ENCODE measurements at places on chromosomes 13 and 19.
A peak's percentile ranks its signal among the peaks of the same experiment; 100 is the strongest.

GRCh38 chr13:60230593-60230992 is 66.9 kb upstream of the DIAPH3 start:
- DNase-seq = no peak

DNA sequence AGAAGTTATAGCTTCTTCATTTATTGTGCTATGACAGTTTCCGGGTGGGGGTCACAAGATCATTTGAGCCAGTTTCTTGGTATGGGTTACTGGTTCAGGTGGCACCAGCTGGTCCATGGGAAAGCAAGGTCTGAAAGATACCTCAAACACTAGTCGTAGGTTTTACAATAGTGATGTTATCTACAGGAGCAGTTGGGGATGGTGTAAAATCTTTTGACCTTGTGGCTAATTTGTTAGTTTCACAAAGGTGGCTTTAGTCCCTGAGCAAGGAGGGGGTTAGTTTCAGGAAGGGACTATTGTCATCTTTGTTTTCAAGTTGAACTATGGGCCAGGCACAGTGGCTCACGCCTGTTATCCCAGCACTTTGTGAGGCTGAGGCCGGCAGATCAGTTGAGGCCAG is 24.6 kb downstream of the CHST8 start:
- no peak for DNase-seq

GRCh38 chr13:112209266-112209665 is 142.3 kb downstream of the SOX1 start:
- DNase-seq = no peak

- DNase-seq = no peak
These were observed 7.1 kb downstream of the GPR108 start for GRCh38 chr19:6730153-6730804.

DNA sequence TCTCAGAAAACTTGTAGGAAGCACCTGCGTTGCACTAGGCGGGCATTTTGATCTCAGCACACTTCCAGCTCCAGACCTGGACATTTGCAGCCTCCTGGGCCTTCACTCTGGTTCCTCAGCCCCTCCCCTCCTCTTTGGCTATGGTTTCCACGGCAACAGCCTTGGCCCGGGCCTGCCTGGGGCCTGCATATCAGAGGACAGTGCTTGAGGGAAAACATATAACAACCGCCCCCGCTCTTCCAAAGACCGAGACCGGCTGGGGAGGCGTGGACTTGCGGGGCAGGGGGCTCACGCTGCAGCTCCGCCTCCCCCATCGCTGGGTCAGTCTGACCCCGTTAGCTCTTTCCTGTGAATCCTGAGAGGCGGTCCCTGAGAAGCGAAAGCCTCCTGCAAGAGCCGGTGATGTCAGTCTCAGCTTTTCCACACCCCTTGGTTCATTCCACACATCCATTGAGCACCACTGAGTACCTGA is 125.7 kb upstream of the PEG3 start:
- DNase-seq = no peak

DNA sequence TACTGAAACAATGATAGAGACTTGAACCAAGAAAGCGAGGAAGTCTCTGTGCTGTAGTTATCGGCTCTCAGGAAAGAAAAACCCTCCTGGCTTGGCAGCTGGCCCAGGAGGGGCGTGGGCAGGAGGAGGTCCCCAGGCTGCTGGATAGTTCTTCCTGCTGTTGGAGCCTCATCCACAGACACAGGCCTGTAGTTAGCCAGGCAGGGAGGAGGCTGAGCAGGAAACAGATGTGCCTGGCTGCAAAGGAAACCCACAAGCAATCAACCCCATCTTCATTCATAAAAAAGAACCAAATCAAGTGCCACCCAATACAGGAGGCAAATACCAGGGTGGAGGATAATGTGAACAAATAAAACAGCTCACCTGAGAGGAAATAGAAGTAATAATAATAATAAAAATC is 86.2 kb downstream of the IRS2 start:
- DNase-seq = peak; percentile 22

- peak; percentile 8 for DNase-seq
These were observed 387.1 kb upstream of the SGCG start for GRCh38 chr13:22793598-22794134.

DNA sequence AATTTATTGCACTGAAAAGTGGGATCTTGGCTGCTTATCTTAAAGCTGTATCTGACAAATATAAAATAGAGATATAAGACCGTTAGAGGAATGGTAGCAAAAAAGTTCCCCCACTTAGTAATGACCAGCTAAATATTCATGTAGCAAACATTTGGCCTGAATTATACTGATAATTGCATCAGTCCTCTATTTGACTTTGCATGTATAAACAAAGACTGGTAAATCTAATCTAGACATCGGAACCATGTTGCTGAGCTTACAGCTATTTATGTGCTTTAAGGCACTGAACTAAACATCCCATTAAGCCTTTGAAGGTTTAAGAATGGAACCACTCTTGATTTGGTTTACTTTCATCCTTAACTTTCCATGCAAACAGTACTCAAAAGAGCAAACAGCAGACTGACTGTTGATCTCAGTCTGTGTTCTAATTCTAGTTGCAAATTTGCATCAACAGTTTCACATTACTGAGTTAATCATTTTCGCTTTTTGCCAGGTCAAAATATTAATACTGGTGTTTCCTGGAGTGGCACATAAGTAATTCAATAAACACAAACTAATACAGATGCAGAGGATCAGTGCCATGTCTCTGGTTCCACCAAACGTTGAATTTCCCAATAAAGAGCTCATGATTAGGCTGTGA is 203.5 kb upstream of the HTR2A start:
- no peak for DNase-seq

DNA sequence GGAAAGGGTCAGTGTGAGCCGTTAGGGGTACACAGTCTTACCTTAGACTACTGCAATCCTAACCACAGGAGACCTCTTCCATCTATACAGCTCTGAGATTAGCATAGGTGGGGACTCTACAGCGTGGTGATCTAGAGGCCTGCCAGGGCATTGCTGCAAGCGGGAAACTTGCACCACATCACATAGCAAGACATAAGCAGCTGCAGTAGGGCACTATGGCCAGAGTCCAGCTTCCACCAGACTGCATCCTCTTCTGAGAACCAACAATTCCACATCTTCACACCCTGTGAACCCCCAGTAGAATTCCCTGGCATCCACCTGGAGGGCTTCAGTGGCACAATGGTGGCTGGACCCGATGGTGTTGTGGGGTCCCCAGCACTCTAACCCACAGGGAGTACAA is 1564.3 kb upstream of the PRR20A start:
- DNase-seq = no peak

GRCh38 chr13:107324416-107325204 is 756.7 kb upstream of the ARGLU1 start:
- DNase-seq = no peak

DNA sequence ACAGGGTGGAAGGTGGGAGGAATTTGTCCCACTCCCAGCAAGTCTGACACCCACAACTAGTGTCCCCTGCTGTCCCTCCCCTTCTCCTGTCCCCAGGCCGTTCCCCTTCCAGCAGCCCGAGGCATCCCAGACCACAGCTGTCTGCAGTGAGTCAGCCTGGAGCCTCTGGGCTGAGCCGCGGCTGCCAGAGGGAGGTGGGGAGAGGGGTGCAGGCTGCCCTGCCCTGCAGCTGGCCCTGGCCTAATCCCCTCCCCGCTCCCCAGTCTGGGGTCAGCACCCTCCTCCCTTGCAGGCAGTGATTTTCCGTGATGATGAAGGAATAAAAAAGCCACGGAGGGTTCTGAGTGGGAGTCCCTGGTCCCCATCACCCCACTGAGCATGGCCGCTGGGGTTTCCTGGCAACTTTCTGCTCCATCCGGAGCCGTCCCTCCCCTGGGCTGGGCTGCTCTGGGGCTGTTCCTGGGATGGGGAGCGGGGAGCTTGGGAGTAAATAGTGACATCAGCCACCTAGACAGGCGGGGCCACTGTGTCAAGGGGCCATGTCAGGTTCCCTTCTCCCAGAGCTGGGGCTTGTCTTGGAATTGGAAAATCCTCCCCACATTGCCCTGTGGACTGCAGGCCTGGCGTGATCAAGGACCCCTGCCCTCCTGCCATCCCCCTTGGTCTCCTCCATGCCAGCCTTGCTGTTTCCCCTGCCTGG is 16.8 kb downstream of the SPC24 start:
- DNase-seq = no peak

- peak; percentile 45 for DNase-seq
These were observed 20.3 kb upstream of the AKT2 start for GRCh38 chr19:40305403-40305802.

DNA sequence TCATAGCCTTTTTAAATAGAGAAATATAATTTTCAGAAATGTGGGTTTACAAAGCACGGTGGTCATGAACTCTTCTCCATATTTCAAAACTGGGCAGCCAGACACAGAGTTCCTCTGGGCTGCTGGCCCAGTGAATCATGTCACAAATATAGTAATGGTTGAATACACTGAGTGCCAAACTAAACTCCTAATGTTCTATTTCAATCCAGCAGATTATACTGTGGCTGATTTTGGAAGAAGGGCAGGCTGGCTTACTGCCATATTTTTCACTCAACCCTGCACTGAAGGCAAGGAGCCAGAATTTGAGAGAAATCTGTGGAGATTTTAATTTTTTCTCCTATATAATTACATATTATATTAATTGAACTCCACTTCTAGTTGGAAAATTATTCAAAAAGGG is 17.0 kb upstream of the PRR20A start:
- no peak for DNase-seq

DNA sequence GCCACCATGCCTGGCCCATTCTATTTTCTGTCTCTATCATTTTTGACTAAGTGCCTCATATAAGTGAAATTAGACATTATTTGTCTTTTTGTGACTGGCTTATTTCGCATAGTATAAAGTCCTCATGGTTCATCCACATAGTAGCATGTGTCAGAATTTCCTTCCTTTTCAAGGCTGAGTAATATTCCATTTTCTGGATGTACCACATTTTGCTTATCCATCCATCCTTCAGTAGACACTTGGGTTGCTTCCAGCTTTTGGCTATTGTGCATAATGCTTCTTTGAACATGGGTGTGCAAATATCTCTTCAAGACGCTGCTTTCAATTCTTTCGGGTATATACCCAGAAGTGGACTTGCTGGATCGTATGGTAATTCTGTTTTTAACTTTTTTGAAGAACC is 51.5 kb upstream of the USE1 start:
- DNase-seq = no peak

GRCh38 chr13:99383946-99384345 is 76.7 kb upstream of the GPR183 start:
- no peak for DNase-seq

DNA sequence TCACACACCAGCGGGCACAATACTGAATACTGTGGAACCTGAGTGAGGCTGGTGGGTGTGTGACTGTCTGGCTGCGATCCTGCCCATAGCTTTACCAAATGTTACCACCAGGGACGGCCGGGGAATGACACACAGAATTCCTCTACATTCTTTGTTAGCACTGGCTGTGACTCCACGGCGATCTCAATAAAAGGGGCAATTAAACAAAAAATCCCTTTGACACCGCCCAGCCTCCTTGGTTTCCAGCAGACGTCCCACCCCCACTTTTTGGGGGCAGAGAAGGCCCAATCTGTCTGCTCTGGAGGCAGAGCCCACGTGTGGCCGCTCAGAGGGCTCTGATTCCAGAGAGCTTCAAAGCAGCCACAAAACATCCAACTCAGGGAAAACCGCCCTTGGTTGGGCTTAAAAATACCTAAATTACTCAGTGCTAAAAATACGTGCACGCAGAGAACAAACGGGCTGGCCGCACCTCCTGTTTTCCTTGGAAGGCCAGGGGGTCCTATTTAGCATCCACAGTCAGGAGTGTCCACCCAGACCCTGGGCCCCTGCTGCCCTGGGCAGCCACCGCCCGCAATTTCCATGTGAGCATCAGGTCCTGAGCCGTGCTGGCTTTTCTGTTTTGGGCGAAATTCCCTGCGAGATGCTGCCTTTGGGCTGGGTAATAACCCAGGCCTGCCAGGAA is 47.8 kb downstream of the GADD45B start:
- no peak for DNase-seq

- DNase-seq = no peak
These were observed 547.9 kb downstream of the GPC6 start for GRCh38 chr13:93774506-93774905.

GRCh38 chr13:80442609-80443008 is 101.7 kb upstream of the SPRY2 start:
- no peak for DNase-seq

- no peak for DNase-seq
These were observed 25.5 kb downstream of the DCLK1 start for GRCh38 chr13:36105726-36106125.

GRCh38 chr19:31349160-31349881 is at the start of gene TSHZ3:
Gene TSHZ3, minus strand, starts transcription at chr19:31349436. Its CDS starts 217 bp downstream, at chr19:31349219.
- DNase-seq = peak; percentile 41

- no peak for DNase-seq
These were observed 17.3 kb downstream of the ZNF229 start for GRCh38 chr19:44430956-44431355.

GRCh38 chr13:91185294-91185863 is 162.1 kb upstream of the MIR17HG start:
- DNase-seq = no peak

GRCh38 chr13:38202740-38203139 is 146.9 kb upstream of the UFM1 start:
- DNase-seq = peak; percentile 40

GRCh38 chr13:71873418-71874247 is 6.6 kb upstream of the DACH1 start:
- DNase-seq = no peak

GRCh38 chr13:60152114-60152513 is 11.6 kb downstream of the DIAPH3 start:
- no peak for DNase-seq

DNA sequence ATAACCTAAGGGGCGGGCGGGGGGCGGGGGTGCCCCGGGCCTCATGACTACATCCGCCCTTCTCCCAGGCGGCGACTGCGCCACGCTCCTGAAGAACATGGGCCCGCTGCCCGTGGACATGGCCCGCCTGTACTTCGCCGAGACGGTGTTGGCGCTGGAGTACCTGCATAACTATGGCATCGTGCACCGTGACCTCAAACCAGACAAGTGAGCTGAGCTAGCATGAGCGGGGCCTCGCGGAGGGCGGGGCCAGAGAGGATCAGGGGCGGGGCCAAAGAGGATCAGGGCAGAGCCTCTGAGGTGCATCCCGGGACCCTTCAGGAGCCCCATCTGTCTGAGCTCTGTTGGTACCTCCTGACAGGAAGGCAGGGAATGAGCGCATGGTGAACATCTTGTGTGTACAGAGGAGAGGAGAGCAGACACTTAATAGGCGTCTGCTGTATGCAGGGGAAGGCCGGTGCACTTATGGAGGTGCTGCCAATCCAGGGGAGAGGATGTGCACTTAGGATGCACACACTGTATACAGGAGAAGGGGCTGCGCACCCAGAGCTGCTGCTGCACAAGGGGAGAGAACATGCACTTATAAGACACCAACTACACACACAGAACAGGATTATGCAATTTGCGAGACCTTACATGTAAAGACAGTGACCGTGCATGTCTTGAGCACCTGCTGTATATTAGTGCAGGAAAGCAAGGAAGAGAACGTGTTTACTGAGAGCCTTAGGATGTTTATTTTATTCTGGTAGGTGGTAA is 20.9 kb upstream of the PIK3R2 start:
- no peak for DNase-seq

GRCh38 chr13:112558696-112559418 is 29.1 kb downstream of the TUBGCP3 start:
- DNase-seq = no peak
